Stimulated activated CD4-positive, alpha-beta T cell treated with anti-CD3 and anti-CD28 coated beads, Interleukin-1b, Interleukin-23, amount 100 ng/mL, for 48 hours (primary cell): ENCODE measurements at places on chromosomes 11 and 22.

DNA sequence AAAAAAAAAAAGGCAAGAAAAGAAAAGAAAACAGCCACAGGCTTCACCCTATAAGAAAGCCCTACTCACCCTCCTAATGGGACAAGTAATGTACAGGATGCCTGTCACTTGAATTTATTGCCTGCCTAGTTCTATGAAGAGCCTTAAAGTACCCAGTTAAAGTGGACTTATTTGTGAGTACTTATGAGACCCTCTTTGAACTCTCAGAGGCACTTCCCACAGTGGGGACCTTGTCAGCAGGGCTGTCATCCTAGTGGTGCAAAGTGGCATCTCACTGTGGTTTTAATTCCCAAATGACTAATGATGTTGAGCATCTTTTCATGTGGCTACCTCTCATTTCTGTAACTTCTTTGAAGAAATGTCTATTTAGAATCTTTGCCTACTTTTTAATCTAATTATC lies 41.8 kb upstream of the BARX2 start:
- DNase-seq = peak; percentile 8

- no peak for DNase-seq
Observed at GRCh38 chr11:7220636-7221035, 31.1 kb upstream of the SYT9 start.

GRCh38 chr22:49034836-49035817 lies 792.5 kb downstream of the BRD1 start:
- no peak for DNase-seq

GRCh38 chr11:60987577-60988277 lies 16.2 kb downstream of the CD6 start:
- DNase-seq = peak; percentile 85

DNA sequence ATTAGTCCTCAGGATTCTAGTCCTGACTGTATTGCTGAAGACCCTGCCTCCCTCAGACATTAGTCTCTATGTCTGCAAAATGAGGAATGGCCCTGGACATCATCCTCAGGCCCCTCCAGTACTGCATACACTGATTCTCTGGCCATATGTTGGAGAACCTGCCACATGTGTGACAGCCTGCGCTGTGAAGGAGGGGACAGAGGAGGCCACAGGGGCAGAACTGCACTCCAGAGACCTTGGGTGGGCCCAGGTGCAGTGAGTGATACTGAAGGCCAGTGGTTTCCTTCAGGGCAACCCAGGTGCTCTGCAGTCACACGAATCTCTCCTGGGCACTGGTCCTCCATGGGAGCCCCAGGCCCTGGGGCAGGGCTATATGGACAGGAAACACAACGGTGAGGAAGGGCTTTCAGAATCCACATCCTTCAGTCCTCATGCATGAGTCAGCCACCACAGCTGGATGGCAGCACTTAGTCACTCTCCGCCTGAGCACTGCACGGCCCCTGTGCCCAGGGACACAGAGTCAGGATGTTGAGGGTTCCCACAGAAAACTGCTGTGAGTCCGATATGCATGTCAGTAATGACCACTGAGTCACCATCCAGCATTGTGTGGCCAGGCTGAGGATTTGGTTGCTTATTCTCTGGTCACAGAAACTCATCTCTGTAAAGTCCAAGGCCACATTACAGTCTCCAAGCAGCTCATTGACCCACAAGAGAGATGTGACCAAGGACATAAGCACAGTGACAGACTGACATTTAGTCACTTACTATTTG lies 39.7 kb downstream of the ME3 start:
- peak; percentile 67 for DNase-seq

DNA sequence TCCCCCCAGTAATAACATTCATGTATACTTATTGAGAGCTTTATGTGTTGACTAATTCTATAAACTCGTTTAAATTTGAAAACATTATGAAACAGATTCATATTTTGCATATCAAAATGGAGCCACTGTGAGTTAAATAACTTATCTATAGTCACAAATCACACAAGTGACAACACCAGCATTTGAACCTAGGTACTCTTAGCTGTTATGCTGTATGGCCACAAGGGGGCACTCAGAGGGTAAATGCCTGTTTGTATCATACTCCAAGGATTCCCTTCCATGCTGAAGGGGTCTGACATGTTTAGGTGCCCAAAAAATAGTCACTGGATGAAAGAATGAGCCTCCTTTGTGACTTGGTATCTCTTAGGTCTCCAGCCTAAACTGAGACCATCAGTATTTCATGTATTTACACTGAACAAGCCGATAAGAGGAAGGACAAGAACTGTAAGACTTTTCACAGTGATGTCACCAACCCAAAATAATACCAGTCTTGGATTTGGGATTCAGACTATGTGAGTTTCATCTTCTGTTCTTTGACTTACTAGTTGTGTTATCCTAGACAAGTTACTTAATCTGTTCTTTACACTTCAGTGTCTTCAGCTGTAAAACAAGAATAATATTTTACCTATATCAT lies 12.2 kb upstream of the OR52D1 start:
- DNase-seq = peak; percentile 11
